ENCODE measurements at places on chromosomes 5 and 9. TPM values are rescaled to one million over a fixed set of nuclear protein-coding genes. Genes with fewer than 3 reads are reported as not detected.

Gene PAXX
- 261 TPM for polyA plus RNA-seq

Gene GADD45G
- 16.9 TPM for polyA plus RNA-seq

Gene SNCAIP
- 6.9 TPM for polyA plus RNA-seq

Gene PARP8
- polyA plus RNA-seq: 14.8 TPM

DNA sequence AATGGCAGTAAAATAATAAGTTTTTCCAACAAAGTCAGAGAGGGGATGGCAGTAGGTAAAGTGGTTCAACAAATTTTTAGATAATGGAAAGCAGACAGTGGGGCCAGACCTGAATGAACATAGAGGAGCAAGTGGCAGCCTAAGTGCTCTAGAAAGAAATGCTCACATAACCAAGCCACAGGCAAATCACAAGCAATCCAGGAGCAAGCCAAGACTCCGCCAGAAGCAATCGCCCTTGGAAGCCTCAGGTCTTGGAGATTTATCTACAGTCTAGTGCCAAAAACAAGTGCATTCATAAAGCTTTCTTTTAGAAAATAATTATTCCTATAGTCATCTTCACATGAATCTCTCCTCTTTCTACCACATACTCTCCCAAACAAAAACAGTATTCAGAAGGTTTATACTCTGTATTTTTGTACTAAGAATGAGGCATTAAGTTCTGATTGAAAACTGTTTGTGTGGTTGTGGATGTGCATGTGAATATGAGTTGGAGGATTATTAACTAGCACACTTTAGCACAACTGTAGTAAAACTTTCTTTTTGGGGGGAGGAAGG, 375.5 kb downstream of the CDH9 start:
- no peak for DNase-seq

DNA sequence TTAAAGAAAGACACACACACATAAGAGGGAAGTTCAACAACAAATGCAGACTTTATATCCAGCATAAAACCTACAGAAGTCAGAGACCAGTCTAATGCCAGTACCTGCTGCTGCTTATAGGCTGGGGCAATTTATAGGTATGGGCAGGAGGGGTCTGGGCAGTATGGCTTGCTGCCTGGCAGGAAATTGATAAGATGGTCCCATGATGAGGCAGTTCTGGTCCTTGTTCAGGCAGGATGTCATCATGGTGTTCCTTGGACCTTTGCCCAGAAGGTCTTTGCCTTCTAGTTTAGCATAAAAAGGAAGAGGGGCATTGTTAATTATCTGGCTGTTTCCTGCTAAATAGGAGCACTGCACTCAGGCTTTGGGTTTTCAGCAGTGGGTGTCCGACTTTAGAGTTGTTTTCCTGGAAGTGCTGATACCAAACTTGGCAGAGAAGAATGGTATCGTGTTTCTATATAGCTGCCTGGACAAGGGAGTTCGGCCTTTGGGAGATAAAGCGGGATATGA, 10.4 kb upstream of the PDCD1LG2 start:
- no peak for DNase-seq

DNA sequence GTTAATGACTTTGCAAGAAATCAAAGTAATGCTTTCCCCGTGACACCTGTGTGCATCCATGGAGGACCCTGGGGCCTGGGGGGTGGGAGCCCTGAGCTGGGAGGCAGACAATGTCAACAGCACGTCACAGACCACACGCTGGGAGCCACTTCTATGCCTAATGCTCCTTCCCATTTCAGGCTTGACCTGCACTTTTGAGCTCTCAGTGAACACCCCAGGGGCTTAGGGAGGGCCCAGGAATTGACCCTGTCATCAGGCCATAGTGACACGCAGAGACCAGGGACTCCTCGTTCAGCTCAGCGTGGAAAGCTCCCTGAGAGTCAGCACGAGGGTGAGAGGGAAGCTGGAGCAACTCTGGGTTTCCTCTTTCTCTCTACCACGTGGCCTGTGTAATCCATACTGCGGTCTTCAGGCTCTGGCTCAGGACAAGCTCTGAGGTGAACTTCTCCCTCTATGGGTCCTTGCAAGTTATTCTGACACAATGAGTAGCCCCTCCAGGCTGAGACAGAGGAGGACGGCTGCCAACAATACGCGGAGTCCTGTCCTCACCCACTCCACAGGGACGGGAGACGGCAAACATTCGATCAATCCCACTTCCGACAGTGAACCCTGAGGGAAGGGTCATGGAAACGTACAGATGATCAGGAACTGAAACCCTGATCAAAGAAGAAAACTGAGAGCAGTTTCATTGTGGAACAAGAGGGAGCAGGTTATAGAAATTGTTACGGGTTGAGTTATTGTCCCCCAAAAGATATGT, 130.8 kb upstream of the IRX4 start:
- no peak for DNase-seq

GRCh38 chr5:146426853-146427618, 20.1 kb upstream of the TCERG1 start:
- no peak for DNase-seq

DNA sequence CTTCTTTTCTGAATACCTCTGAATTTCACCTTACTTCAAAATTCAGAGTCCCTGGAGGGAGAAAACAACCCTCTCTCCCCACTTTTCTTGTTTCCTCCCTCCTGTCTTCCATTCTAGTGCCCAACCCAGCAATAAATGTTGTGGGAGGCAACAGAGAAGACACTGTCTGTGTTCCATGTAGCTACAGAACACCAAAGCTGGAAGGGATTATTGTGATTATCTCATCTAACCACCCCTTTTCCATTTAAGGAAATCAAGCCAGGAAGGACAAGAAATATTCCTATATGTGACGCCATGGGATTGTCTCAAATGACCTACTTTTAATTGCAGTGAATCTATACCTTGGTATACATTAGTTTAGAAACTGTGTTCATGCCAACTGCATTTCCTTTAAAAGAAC, 476.6 kb upstream of the TNC start:
- DNase-seq: no peak

DNA sequence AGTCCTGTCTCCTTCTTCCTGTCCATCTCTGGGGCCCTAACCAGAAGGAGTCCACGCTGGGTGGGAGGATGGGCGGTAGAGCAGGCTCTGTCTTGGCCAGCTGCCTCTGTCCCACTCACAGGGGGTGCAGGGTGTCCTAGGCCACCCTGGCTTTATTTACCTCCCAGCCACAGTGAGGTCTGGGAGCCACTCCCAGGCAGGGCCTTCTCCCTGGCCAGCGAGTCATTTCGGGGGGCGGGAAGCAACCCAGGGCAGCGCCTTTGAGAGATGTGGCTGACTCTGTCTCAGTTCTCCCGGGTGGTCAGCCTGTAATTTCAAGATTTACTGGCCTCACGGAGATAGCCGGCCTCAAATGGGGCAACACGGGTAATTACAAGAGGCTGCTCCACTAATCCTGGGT, 67.4 kb upstream of the PTCH1 start:
- DNase-seq: no peak

Measured in spleen (tissue), 13 donors.